Fibroblast of skin of scalp (primary cell): ENCODE measurements at places on chromosomes 4 and X.

DNA sequence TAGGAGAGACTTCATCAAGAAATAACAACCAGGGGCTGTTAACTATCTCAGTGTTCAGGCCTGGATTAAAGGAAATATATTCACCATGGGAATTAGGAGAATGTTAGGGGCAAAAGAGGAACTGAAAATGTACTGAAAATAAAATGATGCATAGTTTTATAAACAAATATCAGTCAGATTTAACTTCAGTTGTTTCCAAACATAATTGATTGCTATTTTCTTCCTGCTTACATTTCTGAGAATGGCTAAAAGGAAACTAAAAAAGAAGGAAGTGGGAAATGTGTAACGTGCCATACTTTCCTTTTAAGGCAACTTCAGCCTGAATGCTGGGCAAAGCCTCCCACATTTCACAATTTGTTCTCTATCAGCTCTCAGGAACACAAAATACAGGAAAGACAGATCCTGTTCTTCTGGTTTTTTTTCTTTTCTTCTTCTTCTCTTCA is 178.1 kb downstream of the MAML3 start:
- DNase-seq: peak; percentile 17

GRCh38 chr4:69717778-69718177 is 42.6 kb downstream of the SULT1B1 start:
- DNase-seq: no peak

- DNase-seq: no peak
Measured at GRCh38 chrX:136191171-136191570, 43.8 kb downstream of the FHL1 start.

DNA sequence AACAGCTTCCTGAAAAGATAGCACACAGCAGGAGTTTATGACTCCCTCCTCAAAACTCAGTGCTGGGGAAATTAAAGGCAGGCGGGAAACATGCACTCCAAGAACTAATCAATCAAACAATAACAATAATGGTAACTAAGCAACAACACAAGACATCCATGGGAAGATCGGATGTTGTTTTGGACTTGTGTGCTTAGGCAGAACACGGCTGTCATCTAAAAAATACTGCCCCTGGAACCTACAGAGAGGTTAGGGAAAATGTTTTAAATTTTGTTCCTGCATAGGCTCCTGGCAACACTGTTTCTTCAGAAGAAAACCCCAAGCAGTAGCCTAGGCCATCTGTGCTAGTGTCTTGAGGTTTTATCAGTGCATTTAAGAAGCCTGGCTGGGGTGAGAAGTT is 1378.2 kb downstream of the STIM2 start:
- DNase-seq: no peak

DNA sequence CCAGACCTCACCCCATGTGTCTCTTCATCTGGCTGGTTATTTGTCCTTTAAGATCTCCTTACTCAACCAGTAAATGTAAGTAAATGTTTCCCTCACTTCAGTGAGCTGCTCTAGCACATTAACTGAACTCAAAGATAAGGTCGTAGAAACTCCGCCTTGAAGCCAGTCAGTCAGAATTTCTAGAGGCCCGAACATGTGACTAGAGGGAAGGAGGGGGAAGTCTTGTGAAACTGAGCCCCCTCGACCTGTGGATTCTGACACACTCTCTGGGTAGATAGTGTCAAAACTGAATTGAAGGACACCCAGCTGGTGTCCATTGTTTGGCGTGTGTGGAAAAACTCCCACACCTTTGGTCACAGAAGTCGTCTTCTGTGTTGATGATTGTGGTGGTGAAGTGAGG is 933.9 kb downstream of the ADGRL3 start:
- no peak for DNase-seq

- peak; percentile 89 for DNase-seq
Measured at GRCh38 chr4:66178906-66179305, 508.6 kb upstream of the EPHA5 start.

- peak; percentile 95 for DNase-seq
Measured at GRCh38 chr4:76998251-76998901, 48.8 kb downstream of the SEPTIN11 start.

- DNase-seq: peak; percentile 18
Measured at GRCh38 chr4:137635601-137636000, 103.3 kb upstream of the PCDH18 start.

GRCh38 chr4:53626491-53626890 is 35.2 kb upstream of the LNX1 start:
- peak; percentile 59 for DNase-seq

GRCh38 chrX:110161361-110161686 is 156.6 kb downstream of the AMMECR1 start:
- DNase-seq: no peak

- no peak for DNase-seq
Measured at GRCh38 chr4:1203026-1203616, 30.7 kb upstream of the SPON2 start.

DNA sequence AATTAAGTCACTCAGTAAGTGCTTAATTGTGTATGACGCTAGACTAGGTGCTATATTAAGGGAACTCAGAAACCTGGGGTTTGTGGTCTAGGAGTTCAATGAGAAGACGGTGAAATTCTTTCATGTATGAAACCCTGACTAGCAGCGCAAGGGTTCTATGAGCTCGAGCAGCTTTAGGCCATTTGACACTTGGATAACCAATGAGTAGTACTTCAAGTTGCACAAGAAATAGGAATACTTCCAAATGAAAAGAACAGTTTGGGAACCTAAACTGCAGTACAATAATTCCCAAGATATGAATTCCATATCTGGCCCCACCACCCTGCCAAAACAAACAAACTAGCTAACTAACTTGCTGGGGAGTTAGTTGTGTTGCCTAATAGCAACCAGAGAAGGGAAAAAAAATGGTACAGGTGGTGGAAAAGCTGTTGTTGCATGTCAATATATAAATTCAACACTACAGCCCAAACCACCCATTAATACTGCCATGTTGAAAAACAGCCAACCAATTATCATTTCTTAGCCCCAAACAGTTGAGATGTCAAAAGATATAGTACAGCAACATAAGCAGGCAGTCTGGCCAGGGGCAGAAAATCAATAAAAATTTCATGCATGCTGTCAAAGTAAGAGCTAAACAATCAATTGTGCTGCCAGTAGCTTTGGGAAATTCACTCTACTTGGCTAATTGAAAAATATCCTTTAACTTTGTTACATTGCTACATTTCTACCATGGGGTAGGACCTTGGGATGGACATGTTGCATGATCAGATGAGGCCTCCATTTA is 54.6 kb upstream of the MCF2 start:
- DNase-seq: peak; percentile 23

DNA sequence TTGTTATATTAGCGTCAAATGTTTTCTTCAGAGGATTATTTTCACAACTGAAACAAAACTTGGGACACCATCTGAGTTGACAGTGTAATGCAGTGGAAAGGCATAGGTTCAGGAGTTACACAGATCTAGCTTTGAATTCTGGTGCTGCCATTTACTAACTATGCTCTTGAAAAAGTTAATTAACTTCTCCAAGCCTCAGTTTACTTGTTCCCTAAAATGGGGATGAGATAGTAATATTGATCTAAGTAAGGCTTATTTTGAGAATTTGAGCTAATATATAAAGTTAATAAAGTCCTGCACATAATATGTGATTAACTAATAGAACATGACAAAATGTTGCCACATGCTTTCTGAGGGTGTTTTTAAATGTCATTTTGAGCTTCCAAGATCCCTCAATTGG is 112.6 kb downstream of the FRAS1 start:
- DNase-seq: no peak

DNA sequence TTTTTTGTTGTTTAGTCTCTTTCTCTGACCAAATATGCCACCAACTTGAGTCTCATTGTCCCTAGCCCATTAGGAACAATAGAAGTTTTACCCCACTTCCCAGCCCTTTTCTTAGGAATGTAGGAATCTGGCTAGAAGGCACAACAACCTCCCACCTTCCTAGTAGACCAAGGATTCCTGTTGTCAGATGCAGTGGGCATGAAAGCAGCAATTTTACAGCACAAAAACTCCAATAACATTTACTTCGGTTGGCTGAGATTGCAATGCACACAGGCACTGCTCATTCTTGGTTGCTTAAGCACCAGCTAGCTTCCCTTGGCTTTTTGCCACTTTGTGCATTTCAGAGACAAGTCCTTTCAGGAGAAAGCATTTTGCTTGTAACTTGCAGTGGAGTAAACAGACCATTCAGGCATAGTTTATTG is 312.8 kb downstream of the TENM3 start:
- DNase-seq: peak; percentile 66

DNA sequence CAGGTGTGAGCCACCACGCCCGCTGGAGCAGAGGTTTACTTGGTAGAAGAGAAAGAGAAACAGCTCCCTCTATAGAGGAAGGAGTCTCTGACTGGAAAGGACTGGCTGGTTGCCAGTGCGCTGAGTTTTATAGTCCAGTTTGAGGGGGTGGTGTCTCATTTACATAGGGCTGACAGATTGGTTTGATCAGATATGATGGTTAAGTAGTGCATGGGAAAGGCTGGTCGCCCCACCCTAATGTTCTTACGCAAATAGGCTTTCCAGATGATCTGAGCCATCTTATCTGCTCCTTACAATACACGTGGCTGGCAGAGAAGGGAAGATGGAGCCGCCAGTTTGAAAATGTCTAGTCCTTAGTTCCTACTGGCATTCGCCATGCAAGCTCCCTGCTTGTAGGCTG is 439.5 kb downstream of the NAF1 start:
- no peak for DNase-seq

- DNase-seq: peak; percentile 63
Measured at GRCh38 chr4:116070283-116070682, 956.9 kb upstream of the NDST4 start.

DNA sequence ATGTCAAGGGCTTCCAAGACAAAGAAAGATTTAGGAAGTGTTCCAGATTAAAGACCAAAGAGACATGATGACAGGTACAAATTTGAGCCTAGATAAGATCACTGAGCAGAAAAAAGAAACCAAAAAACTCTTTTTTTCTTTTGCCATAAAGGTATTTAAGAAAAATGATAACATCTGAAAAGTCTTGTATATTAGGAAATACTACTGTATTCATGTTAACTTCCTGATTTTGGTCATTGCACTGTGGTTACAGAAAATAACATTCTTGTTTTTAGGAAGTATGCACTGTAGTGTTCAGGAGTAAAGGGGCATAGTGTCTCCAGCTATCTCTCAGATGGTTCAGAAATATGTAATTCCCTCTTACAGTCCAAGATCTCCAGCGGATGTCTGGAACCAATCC is 37.1 kb downstream of the RWDD4 start:
- DNase-seq: no peak

DNA sequence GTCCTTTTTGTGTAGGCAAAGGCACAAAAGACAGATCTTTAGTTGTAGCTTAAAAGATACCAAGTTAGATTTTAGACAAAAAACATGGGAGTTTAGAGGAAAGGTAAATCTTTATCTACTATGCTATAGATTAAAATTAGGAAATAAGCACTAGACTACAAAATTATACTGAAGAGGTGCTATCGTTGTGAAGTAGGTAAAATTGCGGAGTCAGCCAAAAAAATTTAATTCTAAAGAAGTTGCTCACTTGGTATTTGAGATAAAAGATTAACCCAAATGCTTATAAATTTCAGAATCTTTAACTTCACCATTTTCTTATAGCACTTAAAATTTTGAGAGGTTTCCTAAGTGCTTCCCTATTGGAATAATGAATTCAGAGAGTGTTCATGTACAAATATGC is 604.1 kb downstream of the GRXCR1 start:
- no peak for DNase-seq

DNA sequence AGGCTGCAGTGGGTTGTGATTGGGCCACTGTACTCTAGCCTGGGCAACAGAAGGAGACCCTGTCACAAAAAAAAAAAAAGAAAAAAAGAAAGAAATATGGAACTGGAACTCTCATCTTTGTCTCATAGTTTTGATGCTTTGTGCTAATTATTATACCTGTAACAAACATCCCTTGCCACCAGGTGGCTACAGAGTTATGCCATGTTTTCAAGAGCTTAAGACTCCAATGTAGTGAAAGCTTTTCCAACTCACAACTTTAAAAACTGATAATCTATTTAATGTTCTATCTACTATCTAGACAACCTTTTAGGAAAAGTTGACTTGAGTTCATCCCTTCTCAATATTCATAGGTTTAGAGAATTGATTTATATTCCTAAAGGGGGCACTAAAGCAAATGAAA is 42.4 kb downstream of the HTR2C start:
- DNase-seq: no peak

DNA sequence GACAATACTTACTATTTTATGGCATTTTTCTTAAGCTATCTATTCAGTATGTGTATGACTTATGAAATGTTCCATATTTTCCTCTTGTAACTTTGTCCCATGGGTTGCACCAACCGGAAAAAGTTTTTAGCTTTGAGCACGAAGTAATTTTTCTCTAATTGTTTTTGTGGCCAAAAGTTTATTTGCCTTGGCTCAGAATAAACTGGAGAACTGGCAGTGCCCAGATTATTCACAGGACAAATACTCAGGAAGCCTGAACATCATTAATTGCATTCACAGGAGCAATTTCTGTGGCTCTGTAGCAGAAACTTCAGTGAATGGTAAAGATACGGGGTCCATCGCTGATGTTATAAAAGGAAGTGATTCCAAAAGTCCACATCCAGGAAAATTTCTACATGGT is 184.5 kb downstream of the ARHGAP10 start:
- peak; percentile 48 for DNase-seq

DNA sequence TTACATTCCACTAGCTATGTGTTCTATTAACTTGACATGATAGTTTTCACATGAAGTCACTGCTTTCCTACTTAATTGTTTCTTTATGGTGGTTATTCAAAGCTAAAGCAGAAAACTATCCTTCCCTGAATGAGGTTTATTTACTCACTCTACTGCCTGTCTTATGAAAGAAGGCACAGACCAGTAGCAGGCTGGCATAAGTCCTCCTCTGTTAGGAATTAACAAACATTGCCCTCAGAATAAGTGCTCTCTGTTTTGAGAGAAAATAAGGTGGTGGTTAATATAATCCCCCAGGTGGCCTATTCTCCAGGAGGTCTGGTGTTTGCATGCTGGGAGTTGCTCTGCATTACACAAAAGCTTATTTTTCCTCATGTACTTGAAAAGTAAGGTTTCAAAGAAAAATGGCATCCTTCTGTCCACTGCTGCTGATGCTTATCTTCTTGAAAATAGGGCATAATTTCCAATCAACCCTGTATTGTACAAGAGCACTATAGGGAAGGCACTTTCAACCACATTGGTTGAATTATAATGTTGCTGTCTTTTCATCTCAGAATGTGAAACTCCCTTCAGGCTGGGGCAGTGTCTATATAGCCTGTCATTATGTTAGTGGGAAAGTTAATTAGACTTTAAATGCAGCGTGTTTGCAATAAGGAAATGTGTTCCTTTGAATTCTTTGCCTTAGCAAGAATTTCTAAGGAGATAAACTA is 119.7 kb upstream of the TBC1D9 start:
- peak; percentile 58 for DNase-seq

DNA sequence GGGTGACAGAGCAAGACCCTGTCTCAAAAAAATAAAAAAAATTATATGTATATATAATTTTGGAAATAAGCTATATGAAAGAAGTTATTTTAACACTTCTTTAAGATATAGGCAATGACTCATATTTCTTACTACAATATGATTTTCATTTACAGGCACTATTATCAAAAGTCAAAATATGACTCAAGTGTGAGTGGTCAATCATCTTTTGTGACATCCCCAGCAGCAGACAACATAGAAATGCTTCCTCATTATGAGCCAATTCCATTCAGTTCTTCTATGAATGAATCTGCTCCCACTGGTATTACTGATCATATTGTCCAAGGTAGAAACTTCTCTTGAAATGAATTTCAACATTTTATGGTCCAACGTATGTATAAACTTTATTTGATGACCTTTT is 20.8 kb downstream of the OCIAD1 start:
- no peak for DNase-seq
